Left lobe of liver (tissue), 2 donors: ENCODE measurements at places on chromosomes 5 and 9. TPM values are rescaled to one million over a fixed set of nuclear protein-coding genes. Genes with fewer than 3 reads are reported as not detected.

GRCh38 chr5:181153814-181154213 is 6.4 kb downstream of the OR2V2 start:
- no peak for DNase-seq

- peak; percentile 80 for DNase-seq
Observed at GRCh38 chr9:33044162-33044673, 19.1 kb downstream of the DNAJA1 start.

- no peak for DNase-seq
Observed at GRCh38 chr5:86030753-86031152, 587.0 kb upstream of the COX7C start.

GRCh38 chr9:1979741-1980367 is 35.3 kb upstream of the SMARCA2 start:
- DNase-seq, result peak; percentile 74

DNA sequence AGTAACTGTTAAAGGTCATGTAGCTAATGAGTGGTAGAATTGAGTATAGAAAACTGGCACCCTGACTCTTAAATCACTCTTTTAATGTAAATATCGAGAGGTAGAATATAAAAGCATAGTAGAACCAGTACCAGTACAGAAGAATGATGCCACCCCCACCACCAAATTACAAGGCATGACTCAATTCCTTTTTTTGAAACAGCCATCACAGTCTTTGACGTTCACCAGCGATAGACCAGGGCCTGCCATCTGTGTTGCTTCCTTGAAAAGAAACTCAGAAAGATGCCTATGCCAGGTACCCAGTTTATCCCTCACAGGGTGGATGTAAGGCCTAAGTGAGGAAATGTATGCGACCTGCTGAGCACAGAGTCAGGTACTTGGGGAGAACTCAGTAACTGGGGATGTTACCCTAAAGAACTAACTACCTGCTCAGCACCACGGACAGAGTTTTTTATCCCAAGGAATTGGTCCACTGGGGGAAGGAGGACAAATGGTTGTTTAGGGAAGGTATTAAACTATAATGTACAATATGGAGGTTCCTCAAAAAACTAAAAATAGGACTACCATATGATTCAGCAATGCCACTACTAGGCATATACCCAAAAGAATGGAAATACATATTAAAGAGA is 116.5 kb downstream of the BRINP1 start:
- DNase-seq, result no peak

- DNase-seq, result no peak
Observed at GRCh38 chr5:8396246-8396645, 527.3 kb downstream of the MTRR start.

- no peak for DNase-seq
Observed at GRCh38 chr9:120980951-120981350, 54.4 kb upstream of the TRAF1 start.

- DNase-seq, result no peak
Observed at GRCh38 chr5:34886392-34887119, 28.7 kb downstream of the RAD1 start.

DNA sequence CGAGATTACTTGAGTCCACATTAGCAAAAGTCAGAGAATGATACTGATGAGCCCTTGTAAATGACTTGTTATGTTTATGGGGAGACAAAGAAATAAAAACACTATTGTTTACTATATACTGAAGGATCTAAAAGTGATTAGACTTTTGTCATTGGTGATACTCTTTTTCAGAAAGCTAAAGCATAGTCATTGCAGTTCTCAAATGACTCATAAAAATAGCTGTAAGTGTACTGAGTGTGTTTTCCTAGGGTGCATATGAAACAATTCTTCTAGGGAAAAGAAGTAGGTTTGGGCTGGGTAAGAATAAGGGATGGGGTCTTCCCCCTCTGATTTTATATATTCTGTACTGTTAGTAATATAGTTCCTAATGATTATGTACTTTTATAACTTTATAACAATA is 32.6 kb downstream of the WDR36 start:
- DNase-seq, result no peak

DNA sequence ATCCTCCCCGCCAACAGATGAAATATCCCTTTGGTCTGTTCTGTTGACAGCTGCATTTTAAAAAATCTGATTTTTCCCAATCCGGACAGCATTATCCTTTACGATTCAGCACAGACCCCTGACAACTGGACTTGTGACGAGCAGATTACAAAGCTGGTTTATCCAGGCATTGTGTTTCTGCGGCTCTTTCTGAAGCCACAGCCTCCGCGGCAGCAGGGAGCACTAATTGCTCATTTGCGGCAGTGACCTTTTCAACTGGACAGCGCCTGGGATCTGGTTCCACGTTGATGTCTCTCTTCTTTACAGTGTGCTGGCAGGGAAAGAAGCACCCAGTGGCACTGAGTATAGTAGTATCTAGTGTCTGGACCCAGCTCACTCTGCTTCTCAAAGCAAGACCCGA is 351.2 kb downstream of the ZNF608 start:
- no peak for DNase-seq

DNA sequence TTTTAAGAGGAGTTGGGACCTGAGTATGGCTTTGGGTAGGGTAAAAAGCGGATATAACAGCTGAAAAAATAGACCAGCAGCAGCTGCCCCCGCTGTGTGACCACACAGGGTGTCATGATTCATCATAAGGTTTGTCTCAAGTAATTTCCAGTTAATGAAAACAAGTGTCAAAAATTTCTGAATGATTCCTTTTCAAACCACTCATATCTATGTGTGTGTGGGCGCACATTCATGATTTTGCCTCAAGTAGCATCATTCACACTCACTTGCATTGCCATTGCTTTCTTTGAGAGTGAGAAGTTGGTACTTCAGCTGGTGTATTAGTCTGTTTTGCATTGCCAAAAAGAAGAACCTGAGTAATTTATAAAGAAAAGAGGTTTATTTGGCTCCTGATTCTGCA is 12.1 kb upstream of the TNFAIP8 start:
- no peak for DNase-seq

- DNase-seq, result no peak
Observed at GRCh38 chr5:37554938-37555337, 175.8 kb downstream of the WDR70 start.

DNA sequence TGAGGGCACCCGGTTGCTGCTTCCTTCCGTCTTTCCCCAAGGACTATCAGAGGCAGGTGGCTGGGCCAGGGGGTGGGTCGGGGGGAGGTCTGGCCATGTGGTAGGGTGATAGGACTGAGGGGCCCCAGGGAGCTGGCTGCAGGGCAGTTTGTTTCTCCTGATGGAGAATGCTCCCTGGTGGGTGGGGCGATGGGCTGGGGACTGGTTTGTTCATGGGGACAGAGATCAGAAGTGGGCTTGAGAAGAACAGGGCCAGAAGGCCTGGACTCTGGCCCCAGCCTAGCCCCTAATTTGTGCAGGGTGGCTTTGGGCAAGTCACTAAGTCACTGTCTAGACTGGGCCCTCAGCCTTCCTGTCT is 117.4 kb downstream of the RGS3 start:
- DNase-seq, result no peak

- DNase-seq, result no peak
Observed at GRCh38 chr5:10506535-10506934, 57.3 kb upstream of the ANKRD33B start.

GRCh38 chr9:134765785-134766184 is 114.8 kb upstream of the FCN2 start:
- no peak for DNase-seq

GRCh38 chr9:133732639-133733408 is 5.3 kb downstream of the SARDH start:
- peak; percentile 41 for DNase-seq

GRCh38 chr5:155451106-155451505 is 437.6 kb downstream of the KIF4B start:
- no peak for DNase-seq

DNA sequence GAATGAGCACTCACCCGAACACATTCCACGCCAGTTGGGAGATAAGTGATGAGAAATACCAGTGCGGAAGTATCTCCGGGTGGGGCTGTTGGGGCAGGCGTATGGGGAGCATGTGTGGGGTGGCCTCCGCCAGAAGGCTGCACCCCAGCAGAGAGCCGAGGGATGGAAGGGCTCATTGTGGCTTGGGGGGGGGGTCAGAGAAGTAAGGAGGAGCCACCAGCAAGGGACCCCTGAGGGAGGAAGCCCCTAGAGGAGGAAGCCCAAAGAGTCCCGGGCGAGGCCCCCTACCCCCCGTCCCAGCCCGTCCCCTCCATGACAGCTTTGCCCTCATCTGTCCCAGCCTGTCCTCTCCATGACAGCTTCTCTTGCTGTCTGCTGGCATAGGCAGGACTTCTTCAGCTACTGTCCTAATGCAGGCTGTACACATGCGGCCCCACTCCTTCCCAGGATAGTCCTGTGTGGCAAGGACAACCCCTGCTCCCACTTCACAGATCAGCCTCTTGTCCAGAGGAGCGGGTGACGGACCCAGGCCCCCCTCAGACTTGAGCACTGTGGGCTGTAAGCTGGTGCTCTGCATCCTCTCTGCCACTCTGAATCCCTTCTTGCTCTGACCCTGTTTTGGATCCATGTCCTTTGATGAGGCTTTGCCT is 239.6 kb downstream of the CACNA1B start:
- DNase-seq, result no peak

DNA sequence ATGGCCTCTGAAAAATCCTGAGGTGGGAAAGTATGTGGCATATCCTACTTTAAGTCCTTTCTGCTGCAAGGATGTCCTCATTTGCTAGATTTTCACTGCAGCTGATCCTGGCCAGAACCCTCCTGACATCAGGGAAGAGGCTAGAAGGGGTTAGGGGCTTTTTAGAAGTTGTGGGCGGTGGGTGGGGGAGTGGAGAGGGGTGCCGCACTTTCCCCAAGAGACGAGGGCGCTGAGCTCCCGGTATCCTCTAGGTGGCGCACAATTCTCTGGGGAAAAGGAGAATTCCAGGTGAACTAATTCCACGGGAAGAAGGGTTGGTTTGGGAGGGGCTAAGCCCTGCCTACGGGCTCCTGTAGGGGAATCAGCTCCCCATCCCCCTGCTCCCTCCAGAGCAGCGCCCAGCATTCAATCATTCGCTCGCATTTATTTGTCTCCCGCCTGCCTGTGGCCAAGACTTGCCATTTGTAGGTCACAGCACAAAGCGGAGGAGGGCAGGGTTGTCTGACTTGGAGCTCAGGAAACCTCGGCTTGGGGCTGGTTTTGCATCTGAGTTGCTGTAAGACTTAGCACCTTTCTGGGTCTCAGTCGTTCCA is 42.9 kb upstream of the HAND1 start:
- DNase-seq, result no peak

DNA sequence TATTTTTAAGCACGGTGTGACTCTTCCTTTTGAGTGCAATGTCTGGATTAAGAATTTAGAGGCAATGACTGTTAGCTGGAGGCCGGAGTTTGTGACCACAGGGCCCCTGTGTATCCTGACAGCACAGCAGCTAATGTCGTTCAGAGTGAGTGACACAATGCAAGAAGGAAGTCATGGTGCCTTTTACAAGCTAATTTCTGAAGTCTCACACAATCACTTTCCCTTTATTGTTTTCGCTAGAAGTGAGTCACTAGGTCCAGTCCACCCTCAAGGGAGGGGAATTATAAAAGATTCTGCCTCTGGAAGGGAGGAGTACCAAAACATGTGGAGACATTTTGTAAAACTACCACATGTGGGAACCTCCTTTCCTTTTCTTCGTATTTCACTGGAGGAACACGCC is 185.5 kb upstream of the FGF10 start:
- no peak for DNase-seq

The TAF11L10 gene
- total RNA-seq, result not detected

The EDIL3 gene
- 0.20 TPM for total RNA-seq

The CXCL14 gene
- total RNA-seq, result 4.8 TPM

The IL9 gene
- not detected for total RNA-seq

The DMRTA1 gene
- 6.9 TPM for total RNA-seq

The DDX4 gene
- total RNA-seq, result not detected

The C9 gene
- 1,159 TPM for total RNA-seq

The TEX48 gene
- not detected for total RNA-seq

The LMX1B gene
- not detected for total RNA-seq
